Melanocyte of skin (primary cell): ENCODE measurements at places on chromosomes 5 and 9. TPM values are rescaled to one million over a fixed set of nuclear protein-coding genes. Genes with fewer than 3 reads are reported as not detected.

GHR gene
- total RNA-seq = 1.00 and 1.2 TPM in 2 replicates

ZFP62 gene
- 10.0 and 20.7 TPM in 2 replicates for total RNA-seq

LHX6 gene
- total RNA-seq = not detected in 2 replicates

PCDHB15 gene
- under 0.01 TPM in 1 of 2 replicates, not detected in the other for total RNA-seq

CARD9 gene
- total RNA-seq = 0.33 and 0.62 TPM in 2 replicates

GALNT12 gene
- total RNA-seq = 3.7 and 4.0 TPM in 2 replicates

ACER2 gene
- total RNA-seq = 2.2 and 2.3 TPM in 2 replicates

PTGDS gene
- total RNA-seq = not detected in 2 replicates

IRX2 gene
- under 0.01 and 0.15 TPM in 2 replicates for total RNA-seq

TERT gene
- total RNA-seq = not detected in 2 replicates

ALDH1A1 gene
- total RNA-seq = 18.2 and 33.1 TPM in 2 replicates

WDR31 gene
- total RNA-seq = 1.7 and 2.2 TPM in 2 replicates

CPLANE1 gene
- total RNA-seq = 27.9 and 39.3 TPM in 2 replicates
